ENCODE measurements at places on chromosomes 13 and 19.

GRCh38 chr19:1154731-1155351 lies 19.2 kb downstream of the SBNO2 start:
- no peak for DNase-seq

GRCh38 chr19:12779162-12779993 lies 4.0 kb upstream of the HOOK2 start:
- DNase-seq = no peak

- no peak for DNase-seq
Measured at GRCh38 chr13:69755101-69755500, 352.5 kb upstream of the ATXN8OS start.

DNA sequence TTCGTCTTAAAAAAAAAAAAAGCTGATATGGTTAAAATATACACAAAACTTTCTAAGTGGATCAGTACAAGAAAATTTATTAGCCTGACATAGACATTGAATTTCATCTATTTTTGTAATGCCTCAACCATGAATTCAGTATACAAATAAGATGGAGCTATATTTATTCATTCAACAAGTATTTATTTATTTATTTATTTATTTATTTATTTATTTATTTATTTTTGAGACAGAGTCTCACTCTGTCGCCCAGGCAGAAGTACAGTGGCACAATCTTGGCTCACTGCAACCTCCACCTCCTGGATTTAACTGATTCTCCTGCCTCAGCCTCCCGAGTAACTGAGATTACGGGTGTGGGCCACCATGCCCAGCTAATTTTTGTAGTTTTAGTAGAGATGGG lies 78.5 kb upstream of the GSX1 start:
- DNase-seq = no peak

DNA sequence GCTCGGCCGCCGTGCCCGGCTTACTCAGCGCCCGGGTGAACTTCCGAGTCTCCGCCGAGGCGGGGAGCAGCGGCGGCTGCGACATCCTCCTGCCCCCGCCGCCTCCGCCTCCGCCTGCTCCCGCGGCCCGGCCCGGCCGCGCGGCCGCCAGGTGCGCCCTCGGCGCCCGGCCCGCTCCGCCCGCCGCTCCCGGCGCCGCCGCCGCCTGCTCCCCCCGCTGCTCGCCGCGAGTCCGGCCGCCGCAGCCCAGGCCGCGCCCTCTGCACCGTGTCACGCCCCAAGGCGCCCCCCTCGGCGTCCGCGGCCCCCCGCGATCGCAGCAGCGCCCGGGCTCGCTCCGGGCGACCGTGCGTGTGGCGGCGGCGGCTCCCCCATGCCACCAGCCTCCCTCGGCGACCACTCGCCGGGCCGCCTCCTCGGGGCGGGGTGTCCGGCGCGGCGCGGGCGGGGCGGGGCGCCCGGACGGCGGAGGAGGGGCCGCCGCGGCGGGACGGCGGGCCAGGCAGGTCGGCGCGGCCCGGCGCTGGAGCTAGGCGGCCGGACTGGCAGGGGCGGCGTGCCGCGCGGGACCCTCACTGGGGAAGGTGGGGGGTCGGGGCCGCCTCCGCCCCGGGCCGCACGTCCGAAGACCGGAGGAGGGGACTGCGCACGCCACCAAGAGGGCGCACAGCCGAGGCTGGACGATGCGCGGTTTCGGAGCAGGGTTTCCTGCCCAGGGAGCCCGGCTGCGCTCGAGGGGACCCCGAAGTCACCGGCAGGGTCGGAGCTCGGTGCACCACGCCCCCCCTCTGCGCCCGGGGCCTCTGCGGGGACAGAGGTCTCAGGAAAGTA lies 108.6 kb upstream of the DOCK9 start:
- no peak for DNase-seq
